ENCODE measurements at places on chromosomes 2 and 18.

DNA sequence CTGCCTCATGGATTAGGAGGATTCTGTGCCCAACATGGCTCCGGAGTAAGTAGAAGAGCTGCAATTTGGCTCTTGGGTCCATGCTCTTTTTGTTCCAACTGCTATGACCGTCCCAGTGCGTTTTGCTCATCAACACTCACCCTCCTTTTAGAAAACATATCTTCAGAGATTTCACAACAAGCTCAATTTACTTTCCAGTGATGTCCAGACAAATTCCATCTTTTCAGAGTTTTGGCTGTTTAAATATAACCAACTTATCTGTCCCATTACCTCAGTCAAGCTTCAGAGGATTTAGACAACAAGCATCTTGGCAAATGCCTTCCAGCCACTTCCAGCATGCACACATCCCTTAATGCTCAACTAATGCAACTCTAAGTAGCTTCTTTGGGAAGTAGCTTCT lies 6.9 kb upstream of the SLC14A2 start:
- DNase-seq = no peak

DNA sequence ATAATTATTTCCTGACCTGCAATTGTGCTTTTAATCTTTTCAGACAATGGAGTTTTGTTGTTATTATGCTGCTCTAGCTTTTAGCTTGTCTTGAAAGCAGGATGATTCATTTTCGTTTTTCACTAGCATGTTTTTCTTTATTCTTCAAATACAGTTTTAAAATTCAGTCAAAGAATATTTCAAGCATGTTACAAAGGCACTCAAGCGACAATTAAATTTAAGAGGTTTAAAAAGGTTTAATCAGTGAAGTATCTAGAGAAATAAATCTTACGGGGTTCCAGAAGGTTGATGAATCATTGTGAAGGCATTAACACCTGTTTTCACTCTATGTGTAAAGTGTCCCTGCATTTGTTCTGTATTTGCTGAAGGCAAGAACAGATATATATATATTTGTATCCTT lies 390.7 kb upstream of the TMEFF2 start:
- no peak for DNase-seq

DNA sequence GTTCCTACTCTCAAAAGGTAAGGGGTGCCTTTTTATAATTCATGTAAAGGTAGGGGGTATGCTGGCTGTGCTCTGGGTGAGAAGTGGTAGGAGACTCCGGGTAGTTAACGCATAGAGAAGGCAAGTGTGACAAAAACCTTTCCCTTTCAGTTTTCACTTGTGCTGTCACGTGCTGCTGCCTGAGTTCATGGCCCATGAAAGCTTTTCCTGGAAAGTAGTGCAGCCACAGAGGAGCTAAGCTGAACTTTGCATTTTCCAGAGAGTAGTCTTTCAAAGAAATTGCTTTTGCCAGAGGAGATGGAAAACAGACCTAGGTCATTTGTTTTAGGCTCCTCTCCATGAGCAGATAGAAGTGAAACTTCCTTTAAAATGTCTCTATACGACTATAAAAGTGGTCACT lies 44.7 kb downstream of the THSD7B start:
- no peak for DNase-seq

DNA sequence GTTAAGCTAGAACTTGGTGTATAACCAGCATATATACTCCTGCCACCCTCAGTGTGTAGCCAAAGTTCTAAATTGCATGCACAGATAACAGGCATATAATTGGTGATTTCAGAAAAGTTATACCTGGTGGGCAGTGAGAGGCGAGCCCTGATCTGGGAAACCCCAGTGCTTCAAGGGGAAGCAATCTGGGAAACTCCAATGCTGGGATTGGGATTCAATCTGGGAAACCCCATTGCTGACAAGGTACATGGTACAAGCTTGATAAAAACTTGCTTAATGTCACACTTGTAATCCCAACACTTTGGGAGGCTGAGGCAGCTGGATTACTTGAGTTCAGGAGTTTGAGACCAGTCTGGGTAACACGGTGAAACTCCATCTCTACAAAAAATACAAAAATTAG lies 147.6 kb downstream of the NEDD4L start:
- no peak for DNase-seq

DNA sequence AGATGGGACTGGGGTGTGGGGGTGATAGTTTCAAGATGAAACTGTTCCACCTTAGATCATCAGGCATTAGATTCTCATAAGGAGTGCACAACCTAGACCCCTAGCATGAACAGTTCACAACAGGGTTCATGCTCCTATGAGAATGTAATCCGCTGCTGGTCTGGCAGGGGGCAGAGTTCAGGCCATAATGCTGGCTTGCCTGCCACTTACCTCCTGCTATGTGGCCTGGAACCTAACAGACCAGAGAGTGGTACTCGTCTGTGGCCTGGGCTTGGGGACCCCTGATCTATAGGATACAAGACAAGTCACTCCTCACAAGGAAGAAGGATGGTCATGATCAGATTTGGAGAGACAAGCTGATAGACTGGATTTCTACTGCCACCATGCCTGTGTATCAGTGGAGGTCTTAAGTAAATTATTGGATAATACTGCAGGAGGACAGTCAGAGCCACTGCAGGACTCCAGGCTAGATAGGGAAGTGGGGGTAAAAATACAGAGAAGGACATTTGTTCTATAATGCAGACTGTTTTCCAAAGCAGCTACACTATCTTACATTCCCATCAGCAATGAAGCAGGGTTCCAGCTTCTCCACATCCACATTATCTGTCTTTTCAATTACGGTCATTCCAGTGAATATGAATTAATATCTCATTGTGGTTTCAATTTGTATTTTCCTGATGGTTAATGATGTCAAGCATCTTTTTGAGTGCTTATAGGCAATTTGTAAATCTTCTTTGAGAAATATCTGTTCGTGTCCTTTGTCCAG lies 28.8 kb upstream of the APOB start:
- DNase-seq = no peak

DNA sequence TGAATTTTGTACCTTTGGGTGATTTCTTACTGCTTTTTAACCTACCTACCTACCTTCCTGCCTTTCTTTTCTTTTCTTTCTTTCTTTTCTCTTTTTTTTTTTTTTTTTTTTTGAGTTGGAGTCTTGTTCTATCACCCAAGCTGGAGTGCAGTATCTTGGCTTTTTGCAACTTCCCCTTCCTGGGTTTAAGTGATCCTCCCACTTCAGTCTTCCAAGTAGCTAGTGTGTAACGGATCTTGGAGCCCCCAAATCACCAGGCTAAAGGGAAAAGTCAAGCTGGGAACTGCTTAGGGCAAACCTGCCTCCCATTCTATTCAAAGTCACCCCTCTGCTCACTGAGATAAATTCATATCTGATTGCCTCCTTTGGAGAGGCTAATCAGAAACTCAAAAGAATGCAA lies 61.3 kb downstream of the DDX18 start:
- no peak for DNase-seq

- no peak for DNase-seq
Measured at GRCh38 chr2:110105608-110106467, 9.8 kb downstream of the MALL start.

GRCh38 chr2:10197697-10198076 lies 75.1 kb downstream of the RRM2 start:
- no peak for DNase-seq

DNA sequence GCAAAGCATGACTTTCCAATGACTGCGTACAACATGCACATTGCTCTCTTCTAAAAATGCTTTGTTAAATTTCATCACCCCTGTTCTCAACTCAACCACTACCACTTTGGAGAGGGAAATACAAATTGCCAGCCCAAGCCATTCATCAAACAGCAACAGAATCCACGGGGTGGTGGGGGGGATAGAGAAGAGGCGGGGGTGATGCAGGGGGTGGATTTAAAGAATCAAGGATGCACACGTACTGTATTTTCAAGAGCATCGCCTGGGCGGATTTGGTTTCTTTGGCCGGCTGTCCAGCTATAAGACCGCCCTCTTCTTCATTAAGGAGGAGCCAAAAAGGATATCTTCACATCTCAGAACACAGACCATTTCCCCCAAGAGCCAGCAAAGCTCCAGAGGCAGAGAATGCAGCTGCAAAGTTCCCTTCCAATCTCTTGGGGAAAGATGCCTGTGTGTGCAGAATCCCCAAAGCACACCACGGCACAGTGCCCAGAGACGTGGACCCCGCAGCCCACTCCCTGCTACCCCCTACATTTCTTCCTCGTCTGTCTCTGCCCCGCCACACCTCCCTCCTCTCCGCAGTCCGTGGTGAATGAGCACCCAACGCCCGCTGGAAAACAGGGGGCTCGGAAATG lies 977 bp downstream of the SLC8A1 start:
- peak; percentile 71 for DNase-seq

GRCh38 chr18:67310826-67311225 lies 205.7 kb downstream of the DSEL start:
- no peak for DNase-seq

- DNase-seq = no peak
Measured at GRCh38 chr18:41809652-41810051, 145.4 kb upstream of the PIK3C3 start.

DNA sequence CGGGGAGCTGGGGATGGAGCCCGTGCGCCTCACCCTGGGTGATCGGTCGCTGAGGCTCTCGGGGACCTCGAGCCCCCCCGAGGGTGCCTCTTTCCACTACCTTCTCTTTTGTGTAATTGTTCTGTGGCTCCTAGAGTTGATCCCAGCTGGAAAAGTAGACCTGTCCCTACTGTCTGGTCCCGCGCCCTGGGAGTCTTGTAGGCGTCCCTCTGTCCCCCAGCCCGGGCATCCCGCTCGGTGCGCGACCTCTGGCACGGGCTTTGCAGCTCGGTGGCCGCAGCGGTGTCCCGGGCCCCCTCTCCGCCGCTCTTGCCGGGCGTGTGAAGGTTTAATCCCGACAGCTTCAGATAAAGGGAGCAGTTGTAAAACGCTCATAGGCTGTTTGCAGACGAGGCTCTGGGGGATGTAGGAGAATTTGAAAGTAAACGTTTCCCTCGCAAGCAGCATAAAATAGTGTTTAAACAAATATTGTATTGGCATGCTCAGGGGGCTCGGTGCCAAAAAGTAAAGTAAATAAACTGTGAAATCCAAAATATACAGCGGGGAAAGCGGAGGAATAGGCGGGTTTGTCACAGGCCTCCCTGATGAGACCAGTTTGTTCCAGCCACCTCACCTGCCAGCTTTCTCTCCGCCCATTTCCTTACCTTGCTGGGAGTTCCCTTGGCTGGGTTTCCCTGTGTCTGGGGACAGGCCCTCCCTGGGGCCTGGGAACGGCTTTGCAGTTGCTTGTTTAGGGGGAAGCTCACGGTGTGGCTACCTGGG lies 1.9 kb downstream of the GLI2 start:
- DNase-seq = no peak

- DNase-seq = peak; percentile 59
Measured at GRCh38 chr2:9675415-9676351, 44.9 kb upstream of the YWHAQ start.

GRCh38 chr18:79912409-79912991 lies 39.0 kb downstream of the SLC66A2 start:
- peak; percentile 8 for DNase-seq

GRCh38 chr2:41207578-41207977 lies 755.7 kb upstream of the SLC8A1 start:
- DNase-seq = no peak

DNA sequence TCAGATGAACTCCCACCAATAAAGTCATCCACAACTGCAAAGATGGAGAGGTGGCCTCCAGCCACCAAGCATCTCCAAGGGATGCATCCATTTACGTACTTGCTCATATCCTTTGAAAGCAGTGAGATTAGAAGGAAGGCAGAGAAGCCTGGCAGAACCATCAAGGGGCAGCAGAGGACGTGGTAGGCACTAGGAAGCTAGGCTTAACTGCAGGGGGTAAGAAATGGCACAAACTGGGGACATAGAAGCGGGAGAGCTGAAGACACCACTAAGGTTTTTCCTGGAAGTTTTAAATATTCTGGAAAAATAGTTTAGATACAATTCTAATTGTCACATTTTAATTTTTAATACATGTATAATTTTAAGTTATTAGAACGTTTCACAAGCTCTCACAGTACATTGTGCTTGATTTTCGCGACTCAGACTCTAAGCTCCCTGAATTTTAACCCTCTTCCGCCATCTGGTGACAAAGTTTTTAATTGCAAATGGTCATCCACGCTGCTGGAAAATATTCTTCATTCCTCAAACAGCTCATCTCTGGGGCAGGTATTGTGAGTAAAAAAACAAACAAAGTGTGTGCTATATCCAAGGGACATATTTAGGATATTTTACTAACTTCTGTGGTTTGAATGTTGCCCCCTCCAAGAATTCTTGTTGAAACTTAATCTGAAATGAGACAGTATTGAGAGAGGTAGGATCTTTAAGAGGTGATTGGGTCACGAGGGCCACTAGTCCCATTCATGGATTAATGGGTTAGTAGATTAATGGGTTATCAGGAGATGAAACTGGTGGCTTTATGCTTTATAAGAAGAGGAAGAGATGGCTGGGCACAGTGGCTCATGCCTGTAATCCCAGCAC lies 1.6 kb upstream of the PSTPIP2 start:
- peak; percentile 83 for DNase-seq

- no peak for DNase-seq
Measured at GRCh38 chr2:6107290-6107689, 415.1 kb downstream of the SOX11 start.

GRCh38 chr18:47520263-47520662 lies 268.8 kb upstream of the SKOR2 start:
- DNase-seq = no peak

- no peak for DNase-seq
Measured at GRCh38 chr2:39247512-39248043, 3.8 kb upstream of the CDKL4 start.

DNA sequence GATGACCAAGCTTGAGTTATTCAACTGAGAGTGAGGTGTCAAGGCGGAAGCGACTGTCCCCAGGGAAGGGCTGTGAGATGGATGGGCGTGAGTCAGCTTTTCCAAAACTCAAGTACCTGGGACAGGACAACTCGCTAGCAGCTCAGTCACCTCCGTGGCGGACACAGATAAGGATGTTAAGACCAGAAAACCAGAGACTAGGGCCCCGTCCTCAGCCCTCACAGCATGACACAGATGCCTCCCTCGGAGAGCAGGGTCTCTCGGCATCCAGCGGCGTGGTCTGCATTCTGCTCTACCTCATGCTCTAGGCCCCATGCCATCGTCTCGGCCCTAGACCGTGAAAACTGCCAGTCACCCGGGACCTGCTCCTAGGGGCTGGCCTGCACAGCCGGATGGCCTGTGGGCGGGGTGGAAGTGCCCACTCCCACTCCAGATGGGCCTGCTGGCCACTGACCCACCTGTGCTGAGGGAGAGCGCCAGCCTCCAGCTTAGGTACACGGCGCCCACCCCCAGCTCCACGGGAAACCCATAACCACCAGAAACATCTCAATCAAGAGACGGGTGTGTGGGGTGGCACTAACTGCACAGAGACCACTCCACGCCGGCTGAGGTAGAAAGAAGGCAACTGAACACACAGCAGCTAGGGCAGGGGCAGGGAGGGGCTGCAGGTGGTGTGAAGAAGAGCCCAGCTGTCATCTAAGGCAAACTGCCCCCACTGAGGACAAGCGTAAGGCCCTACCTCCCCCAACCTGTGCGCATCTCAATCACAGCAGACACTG lies 39.8 kb downstream of the ANO7 start:
- DNase-seq = no peak

GRCh38 chr18:31677592-31677991 lies 6.8 kb downstream of the B4GALT6 start:
- DNase-seq = no peak

GRCh38 chr2:1736997-1737480 lies 7.3 kb downstream of the PXDN start:
- DNase-seq = no peak

Measured in pons (tissue), 1 donor.